SJSA1 (cell line): ENCODE measurements at places on chromosomes 7 and 10.

- no peak for DNase-seq
Measured at GRCh38 chr7:43577485-43577951, 5.4 kb upstream of the STK17A start.

GRCh38 chr7:3128857-3129490 is 85.3 kb upstream of the CARD11 start:
- DNase-seq: no peak

- no peak for DNase-seq
Measured at GRCh38 chr7:93843260-93843659, 47.3 kb downstream of the TFPI2 start.

DNA sequence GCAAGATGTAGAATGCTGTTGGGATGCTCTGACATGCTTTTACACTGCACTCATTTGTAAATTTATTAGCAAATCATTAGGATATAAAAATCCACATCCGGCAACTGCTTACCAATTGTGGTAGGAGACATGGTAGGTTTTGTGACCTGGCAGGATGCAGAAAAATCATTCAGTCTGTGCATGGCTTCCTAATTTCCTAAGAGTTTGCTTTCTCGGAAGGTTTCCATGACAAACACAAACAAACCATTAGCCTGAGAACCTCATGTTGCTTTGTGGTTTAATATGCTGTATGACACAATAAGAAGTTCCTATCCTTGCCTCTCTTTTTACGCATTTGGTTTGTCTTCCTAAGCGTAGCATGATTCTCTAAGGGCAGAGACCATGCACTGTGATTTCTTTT is 14.7 kb upstream of the LMBR1 start:
- no peak for DNase-seq

- DNase-seq: no peak
Measured at GRCh38 chr7:54860843-54861242, 101.8 kb upstream of the SEC61G start.

DNA sequence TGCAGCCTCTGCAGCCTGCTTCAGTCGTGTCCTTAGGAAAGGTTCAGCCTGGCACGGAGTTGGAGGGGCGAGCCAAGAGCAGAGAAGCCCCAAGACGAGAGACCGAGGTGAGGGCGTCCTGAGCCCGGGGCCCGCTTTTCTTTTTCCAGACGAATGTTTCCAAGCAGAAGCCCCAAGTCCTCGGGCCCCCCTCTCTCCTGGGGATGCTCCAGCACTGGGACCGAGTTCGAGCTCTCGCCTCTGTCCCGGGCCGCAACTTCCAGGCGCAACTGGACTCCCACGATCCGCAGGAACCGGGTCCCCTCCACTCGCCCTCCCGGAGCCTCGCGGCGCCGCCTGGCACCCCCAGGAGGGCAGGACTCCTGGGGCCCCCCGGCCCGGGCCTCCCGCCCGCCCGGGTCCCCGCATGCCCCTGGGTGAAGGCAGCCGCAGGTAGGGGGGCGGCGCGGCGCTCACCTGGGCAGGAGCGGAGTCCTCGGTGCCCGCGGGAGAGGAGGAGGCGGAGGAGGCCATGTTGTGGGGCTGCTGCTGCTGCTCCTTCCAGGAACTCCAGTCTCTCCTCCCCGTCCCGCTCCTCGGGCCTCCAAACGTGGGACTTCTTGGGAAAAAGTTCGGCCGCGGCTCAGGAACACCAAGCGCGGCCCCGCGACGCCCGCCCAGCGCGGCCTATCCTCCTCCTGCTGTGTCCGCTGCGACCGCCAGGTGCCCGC is 45.3 kb upstream of the CDK1 start:
- DNase-seq: peak; percentile 12
